Stimulated activated CD4-positive, alpha-beta T cell treated with anti-CD3 and anti-CD28 coated beads, Interleukin-1b, Interleukin-23, amount 100 ng/mL, for 1 hour (primary cell): ENCODE measurements at places on chromosomes 1 and 21.
A peak's percentile ranks its signal among the peaks of the same experiment; 100 is the strongest.

GRCh38 chr1:70896224-70896623 is 151.4 kb downstream of the PTGER3 start:
- no peak for DNase-seq

DNA sequence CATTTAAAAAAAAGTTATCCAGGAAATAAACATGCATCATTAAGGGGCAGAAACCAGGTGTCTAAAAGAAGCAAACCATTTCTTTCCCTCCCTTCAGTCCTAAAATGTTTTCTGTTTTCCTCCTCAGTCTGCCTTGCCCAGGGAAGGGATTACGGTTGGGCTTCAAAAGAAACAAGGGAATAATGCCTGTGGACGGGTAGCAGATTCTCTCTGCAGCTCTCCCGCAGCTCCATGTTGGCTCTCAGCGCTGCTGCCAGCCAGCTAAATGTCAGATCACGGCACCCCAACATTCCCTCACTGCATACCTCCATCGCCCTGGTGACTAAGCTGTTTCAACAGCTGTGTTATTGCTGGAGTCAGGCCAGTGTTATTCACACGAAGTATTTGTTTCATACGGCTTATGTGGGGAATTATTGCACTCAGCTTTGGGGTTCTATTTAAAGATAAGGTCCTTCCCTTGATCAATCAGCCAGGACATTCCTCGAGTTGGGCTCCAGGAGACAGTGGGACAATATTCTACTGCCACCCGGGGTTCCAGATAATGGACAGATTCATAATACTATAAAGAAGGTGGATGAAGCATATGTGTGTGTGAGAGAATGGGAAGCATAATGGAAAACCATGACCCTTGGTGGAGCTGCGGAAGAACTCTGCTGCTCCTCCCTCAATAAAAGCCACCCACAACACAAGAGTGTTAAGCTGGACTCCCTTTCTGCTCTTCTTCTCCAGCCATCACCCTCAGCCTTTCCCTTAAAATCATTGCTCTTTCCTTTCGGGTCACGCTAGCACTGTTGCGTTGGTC is 58.2 kb downstream of the WLS start:
- no peak for DNase-seq

GRCh38 chr1:58432851-58433668 is 113.5 kb downstream of the OMA1 start:
- no peak for DNase-seq

DNA sequence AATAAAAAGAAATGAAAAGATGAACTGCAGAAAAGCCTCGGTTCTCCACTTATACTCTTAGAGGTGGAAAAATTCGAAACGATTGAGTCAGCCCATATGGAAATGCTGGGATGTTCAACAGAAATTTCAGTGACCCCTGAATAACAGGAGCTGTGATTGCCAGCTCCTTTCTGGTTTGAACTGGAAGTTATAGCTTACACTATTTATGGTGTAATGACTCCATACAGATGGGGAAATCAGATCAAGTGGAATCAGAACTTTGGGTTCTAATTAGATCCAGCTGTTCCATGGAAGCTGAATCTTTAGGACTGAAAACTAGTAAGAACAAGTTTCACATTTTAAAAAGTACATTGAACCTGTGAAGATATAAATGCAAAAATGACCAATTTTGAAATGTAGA is 569.3 kb upstream of the ZRANB2 start:
- DNase-seq, result no peak

DNA sequence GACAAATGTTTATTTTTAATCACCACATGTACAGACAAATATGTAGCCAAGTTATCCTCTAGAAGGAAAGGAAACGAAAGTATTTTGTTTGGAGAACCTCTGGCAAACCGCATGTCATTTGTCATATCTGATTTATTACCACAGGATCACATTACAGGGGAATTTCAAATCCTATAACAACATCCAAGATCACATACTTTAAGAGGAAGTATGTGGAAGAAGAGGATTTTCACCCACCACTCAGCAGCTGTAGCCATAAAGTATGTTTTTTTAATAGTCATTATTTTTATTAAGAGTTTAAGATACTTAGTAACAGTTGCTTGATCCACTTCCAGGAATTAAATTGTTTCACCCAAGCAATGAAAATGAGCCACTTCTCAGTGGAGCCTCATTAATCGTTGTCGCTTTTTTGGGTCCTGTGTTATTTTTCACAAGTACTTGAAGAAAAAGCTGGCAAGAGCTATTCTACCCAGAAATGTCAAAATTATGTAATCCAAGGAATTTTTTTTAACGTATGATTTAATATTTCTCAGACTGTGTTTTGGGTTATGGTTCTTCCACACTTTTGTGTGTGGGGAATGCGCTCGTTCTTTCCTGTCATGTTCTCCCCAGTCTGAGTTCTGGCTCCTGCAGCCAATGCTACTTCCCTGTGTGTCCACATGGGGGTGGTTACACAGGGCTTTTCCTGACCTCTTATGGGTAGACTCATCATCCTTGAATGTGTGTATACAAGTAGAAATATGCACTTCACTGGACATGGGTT is 6.9 kb downstream of the SERTAD4 start:
- no peak for DNase-seq

- DNase-seq, result no peak
Measured at GRCh38 chr1:109876617-109877316, 33.9 kb upstream of the CSF1 start.

GRCh38 chr1:34155860-34156259 is 9.2 kb downstream of the CSMD2 start:
- no peak for DNase-seq

GRCh38 chr1:2867087-2867425 is 65.6 kb upstream of the TTC34 start:
- DNase-seq, result no peak

- no peak for DNase-seq
Measured at GRCh38 chr1:235425357-235425756, 58.1 kb downstream of the TBCE start.

DNA sequence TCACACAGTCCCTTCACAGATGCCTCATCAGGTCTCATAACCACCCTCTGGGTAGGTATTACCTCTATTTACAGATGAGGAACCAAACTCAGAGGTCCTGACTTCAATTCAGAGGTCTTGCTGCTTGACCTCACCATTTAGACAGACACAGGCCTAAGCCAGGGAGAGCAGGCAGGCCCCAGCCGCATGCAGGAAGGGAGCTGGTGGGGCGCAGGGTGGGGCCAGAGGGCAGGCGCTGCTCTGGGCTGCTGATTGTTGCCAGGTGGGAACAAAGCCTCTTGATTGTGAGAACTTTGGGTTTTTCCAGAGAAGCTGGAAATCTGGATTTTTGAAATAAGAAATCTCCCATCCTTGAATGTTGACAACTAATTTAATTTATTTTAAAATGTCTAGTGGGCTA is 19.9 kb upstream of the PRELP start:
- no peak for DNase-seq

GRCh38 chr1:85801520-85801919 is 93.3 kb upstream of the ZNHIT6 start:
- no peak for DNase-seq

- DNase-seq, result no peak
Measured at GRCh38 chr1:47703981-47704596, 266.2 kb downstream of the FOXD2 start.

GRCh38 chr1:155277902-155278688 is 832 bp downstream of the HCN3 start:
- DNase-seq, result peak; percentile 24

DNA sequence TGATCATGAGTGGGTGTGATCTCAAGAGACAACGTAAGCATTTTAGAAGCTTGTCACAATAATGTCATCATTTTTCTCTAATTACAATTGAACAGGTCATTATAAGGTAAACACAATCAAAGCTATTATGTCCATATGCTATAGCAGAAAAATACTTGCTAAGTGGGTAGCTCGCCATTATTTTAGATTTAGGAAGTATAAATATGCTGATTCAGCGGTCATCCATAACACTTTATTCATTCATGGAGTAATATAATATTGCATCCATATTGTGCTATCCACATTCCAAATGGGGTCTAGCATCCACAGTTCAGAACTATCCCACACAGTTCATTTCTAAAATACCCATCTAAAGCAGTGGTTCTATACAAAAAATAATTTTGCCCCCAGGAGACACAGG is 8.4 kb downstream of the KRTAP15-1 start:
- no peak for DNase-seq

DNA sequence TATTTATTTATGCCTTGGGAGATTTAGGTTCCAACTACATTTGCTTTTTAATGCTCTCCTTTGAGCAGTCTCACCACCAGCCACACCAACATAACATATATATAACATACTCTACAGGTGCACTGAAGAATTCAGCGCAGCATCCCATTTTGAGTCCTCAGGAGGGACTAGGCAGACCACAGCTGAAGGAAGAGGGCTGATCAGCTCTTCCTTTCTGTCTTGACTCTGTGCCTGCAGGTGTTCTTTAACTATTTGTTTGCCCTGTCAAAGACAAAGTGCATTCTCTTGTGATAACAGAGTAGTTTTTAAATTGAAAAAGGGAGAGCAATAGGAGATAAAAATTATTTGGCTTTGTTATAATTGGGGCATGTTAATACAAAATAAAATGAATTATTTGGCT is 17.0 kb downstream of the HIPK1 start:
- no peak for DNase-seq

- DNase-seq, result no peak
Measured at GRCh38 chr1:181356505-181357340, 126.6 kb upstream of the CACNA1E start.

DNA sequence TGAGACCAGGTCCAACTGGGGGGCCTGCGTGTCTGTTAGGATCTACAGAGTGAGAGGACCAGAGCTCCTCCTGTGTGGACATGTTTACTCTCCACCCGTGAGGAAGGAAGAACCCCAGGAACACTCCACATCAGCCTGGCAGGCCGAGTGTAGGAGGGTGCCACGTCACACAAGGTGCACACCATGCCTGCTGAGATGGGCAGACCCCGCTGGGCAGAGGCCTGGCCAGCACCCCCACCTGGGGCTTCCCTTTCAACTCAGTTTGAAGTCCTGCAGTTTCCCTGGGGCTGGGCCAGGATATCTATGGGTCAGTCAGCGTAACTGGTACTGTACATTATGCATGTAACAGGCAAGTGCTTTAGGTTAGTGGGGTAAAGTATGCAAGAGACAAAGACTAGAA is 30.1 kb upstream of the PCBP3 start:
- DNase-seq, result no peak

- peak; percentile 16 for DNase-seq
Measured at GRCh38 chr1:107963601-107964335, 1.2 kb downstream of the VAV3 start.

DNA sequence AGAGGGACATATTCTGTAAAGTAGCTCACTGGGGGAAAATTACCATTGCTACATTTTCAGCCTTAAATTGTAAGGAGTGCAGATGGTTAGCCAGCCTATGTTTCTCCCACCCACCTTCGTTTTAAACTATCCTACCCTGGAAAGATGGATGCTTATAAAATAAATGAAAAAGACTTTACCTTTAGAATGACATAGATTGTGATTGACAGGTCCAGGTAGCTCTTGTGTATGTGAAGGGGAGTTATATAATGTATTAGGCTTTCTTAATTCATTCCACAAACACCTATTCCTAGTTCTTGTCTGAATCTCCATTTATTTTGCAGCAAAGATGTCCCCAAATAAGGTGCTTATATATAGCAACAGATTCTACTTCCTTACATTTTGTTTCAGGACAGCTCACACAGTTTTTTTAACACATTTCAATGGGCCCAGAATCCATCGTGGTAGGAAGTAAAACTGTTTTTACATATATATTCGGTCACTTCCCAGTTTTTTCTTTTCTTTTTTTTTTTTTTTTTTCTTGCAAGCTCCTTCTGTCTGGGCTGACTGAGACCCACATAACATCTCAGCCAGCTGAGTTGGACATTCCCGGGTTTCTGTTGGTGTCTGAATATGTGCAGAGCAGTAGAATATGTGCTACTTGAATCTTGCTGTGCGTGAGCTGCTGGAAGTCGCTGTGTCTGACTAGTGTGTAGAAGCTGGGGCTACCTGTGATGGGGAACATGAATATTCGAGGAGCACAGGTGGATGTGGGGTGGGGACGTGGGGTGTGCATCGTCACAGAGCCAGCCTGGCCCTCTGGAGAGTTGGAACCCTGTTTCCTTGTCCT is 27.8 kb downstream of the UCK2 start:
- DNase-seq, result no peak

- DNase-seq, result no peak
Measured at GRCh38 chr1:43764581-43764980, 57.2 kb downstream of the ST3GAL3 start.

DNA sequence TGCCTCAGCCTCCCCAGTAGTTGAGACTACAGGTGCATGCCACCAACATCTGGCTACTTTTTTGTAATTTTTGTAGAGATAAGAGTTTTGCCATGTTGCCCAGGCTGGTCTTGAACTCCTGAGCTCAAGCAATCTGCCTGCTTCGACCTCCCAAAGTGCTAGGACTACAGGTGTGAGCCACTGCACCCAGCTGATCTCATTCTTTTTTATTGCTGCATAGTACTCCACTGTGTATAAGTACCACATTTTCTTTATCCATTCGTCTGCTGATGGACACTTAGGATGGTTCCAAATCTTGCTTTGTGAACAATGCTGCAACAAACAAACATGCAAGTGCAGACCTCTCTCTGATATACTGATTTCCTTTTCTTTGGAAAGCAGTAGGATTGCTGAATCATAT is 59.5 kb downstream of the UROD start:
- DNase-seq, result no peak

DNA sequence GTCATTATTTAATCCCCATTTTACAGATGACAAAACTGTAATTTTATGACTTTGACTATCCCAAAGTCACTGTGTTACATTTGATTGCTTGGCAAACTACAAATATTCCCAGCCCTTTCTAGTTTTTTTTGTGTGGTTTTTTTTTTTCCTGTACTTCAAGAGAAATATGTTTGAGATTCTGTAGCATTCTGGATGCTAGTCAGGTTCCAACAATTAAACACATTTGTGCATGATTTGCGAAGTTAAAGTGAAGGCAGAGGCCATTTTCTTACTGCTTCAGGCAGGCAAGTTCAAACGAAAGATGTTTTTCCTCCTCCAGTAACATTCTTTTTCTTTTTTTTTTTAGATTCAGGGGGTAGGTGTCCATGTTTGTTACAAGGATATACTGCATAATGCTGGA is 107.9 kb upstream of the SERTAD4 start:
- DNase-seq, result no peak

DNA sequence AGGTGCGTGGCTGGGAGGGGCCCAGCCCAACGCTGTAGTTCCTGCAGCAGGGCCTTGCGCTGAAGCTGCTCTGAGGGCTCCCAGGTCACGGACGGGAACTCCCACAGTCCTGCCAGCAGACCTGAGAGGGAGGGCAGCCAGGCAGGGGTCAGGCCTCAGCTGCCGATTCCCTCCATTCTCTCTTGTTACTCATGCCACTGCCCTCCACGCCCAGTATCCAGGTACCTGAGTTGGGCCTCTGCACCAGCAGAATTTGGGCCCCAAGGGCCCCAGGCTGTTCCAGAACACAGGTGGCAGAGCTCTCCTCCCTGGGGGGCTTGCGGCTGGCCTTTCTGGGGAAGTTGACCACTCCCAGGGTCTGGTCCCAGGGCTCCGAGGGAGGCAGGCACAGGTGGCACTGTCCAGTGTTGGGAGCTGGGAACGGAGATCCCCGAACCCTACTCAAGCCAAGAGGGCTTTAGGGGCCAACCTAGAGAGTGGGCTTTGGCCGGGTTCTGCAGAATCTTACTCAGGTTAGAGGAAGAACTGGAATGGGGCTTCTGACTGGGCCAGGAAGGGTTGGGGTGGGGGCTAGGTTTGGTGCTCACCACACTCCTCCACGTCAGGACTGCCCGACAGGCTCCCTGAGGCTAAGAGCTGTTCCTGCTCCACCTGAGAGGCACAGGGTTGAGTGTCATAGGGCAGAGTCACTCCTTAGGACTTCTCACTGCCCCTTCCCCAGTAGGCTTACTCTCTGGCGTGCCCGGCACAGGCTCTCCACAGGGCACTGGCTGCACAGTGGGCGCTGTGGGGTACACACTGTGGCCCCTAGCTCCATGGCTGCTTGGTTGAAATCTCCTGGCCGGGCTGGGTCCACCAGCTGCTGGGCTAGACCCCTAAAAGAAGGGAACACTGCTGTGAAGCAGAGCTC is 5.0 kb downstream of the HPDL start:
- DNase-seq, result no peak
